ENCODE measurements at places on chromosomes 12 and 14. TPM values are rescaled to one million over a fixed set of nuclear protein-coding genes. Genes with fewer than 3 reads are reported as not detected.

DNA sequence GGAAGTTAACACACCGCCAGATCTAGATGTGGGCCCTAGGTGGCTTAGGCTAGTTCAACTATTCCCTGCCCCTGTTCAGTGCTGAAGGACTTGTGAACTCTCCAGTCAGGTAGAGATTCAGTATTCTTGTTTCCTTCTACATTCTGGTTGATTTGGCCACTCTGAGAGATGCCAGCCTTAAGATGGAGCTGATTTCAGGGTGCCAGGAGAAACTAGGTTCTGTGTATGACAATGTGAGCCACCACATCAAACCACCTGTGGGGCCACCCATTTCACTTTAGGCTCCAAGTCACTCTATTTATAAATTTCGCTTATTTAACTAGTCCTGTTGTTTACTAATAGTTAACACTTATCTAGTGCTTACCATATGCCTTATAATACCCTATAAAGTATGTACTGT, 26.0 kb downstream of the FRMD6 start:
- no peak for DNase-seq

DNA sequence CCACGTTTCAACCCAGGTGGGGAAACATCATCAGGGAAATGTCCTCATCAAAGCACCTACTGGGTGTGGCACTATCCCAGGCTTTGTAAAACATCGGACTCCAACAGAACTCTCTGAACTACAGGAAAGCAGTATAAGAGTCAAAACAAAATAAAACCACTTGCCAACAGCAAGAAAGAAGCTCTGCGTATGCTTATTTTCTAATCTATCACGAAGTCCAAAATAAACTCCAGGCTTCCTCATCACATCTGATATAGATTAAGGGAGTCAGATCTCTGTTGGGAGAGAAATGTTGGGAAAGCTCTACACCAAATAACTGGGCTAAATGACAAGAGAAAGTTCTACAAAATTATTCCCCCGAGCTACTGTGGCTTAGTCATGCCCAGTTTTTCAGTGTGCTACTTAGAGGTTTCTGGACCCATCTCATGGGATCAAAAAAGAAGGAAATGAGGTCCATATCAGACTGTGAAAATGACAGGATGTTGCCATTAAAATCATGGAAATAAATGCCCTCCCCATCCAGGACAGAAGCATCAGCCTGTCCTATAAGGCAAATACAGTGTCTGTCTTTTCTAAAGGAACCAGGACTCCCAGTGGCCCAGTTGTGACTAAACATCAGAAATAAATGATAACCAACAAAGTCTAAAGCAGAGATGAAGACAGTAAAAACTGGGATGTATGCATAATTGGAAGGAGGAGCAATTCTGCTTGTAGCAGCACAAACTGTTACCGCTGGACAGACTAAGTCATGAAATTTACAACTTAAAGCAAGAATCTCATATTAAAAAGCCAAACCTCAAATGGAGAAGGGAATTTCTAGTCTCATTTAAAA, 149.5 kb downstream of the STXBP6 start:
- no peak for DNase-seq

DNA sequence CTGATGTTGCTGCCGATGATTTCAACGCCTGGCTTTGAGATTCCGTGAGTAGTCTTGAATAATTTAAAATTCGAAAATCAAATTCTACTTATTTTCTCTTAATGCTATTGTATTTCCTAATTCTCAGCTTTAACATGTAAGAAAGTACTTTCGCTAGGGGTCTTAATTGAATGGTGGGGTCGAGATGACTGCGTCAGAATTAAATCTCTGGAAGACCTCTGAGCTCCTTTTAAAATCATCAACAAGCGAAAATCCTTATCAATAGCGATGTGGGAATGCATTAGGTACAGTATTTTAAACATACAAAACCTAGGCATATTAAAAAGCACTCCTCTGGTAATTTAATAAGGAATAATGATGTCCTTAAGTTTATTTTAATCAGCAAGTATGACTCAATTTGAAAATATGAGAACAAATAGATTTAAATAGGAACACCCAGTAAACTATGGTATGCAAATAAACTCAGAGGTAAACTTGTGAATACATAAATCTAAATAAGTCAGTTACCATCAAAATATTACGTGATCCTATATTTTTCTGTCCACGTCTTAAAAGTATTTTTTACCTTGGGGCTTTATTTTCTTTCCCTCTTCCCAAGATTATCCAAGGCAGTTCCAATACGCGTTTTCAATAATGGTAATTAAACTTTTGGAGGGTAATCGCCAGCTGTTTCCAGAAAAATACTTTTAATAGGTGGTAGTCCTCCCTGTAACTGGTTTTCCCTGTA, 1.4 kb downstream of the FOXA1 start:
- no peak for DNase-seq

DNA sequence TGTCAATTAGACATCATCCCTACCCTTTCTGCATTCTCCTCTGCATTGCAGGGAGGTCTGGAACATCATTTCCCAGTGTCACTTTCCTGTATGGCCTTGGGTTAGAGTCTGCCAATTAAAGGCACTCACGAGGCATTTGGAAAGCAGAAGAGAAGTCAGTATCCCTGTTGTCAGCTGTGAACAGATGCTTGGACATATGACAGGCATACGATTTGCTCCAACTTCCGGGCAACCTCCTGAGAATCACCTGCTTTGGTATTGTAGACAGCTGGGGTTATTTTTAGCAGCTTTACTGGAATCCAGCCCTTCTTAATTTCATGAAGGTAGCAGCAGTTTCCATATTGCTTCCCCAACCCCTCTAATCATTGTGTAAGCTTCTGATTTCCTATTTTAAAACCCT, 88.7 kb upstream of the DHRS4 start:
- no peak for DNase-seq

DNA sequence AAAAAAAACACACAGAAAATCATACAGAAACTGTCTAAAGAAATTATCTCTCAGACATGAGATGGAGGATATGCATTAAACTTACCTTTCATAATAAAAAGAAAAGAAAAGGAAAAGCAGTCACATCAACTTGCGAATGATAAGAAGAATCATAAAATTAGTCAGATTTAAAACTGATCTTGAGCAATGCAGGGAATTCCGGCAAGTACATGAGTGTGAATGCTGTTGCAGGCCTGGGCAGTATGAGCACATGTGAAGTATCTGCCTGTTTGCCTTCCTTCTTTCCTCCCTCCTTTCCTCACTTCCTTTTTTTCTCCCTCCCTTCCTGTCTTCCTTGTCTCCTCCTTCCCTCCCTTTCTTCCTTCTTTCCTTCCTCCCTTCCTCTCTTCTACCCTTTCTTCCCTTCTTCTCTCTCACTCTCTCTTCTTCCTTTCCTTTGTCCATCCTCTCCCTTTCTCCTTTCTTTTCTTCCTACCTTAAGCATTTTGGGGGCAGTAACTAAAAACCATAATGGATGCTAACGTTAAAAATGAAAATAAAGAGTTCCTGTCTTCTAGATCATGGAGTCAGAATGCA, 38.5 kb upstream of the SLC6A15 start:
- DNase-seq: no peak

DNA sequence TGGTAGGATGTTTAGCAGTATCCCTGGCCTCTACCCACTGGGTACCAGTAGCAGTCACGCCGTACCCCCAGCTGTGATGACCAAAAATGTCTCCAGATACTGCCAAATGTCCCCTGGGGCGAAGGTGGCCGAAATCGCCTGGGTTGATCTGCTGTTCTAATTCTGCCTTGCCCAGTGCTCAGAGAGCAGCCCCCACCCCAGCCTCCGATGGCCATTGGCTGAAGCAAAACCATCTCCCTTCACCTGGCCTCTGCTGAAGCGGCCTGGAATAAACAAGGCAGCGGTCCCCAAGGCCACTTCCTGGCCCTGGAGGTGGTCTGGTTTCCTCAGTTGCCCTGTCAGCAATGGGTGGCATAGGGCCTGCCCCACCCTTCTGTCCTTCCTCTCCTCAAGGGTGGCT, 298.4 kb downstream of the CACNA1C start:
- DNase-seq: no peak

DNA sequence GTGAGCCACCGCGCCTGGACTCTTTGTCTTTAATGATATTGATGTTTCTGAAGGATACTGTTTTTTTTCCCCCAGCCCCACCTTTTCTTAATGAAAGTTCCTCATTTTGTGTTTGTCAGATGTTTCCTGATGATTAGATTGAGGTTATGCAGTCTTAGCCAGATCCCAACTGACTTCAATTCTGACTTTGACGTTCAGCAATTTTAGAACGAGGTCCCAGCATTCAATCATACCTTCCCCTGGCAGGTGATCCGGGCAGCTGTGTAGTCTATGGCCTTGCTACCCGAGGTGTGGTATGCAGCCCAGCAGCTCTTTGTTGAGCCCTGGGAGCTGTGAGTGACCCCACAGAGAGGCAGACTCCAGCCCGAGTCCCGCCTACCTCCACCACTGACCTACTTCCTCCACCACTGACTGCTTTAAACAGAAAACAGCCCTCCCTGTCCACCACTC, 82.7 kb downstream of the LGMN start:
- DNase-seq: no peak

DNA sequence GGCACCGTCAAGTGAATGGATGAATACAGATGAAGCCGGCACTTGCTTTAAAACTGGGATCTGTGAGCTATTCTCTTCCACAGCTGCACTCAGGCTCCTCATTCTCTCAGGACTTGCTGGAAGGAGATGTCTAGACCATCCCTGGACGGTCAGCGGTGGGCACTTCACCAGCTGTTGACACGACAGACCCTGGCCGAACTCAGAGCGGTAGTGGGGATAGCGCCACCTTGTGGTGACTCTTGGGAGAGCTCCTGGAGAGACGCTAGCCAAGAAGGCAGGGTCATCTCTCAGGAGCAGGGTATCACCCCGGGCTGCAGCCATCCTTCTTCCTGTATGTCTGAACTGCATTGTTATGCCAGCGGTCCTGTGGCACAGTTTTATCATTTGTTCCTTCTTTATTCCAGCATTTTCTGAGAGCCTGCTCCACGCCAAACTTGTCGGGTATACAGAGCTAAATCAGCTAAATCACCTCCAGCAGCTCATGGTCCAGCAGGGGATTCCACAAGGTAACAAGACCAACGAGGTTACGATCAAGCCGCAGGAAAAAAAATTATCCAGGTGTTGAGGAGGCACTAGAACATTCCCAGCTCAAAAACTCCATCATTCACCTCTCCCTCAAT, 10.0 kb downstream of the WNT1 start:
- DNase-seq: peak; percentile 87

- DNase-seq: no peak
Measured at GRCh38 chr14:85762526-85762925, 232.6 kb downstream of the FLRT2 start.

DNA sequence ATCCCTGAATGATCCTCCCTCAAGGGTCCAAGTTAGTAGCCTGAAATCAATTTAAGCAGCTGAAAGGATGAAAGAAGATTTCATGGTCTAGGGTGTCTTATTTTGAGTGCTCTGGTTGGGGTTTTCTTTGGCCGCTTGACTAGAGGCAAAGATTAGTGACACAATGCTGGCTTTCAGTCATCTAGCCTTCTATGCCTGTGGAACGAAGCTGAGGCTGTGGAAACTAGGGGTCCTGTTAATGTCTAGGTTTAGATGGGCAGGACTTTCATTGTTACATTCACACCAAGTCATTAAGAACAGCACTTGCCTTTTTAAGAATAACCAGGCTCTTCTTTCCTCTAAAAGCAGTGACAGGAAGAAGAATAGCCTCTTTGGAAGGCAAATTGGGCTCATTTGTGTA, 253.8 kb upstream of the E2F7 start:
- no peak for DNase-seq

- DNase-seq: no peak
Measured at GRCh38 chr14:98444077-98444476, 827.9 kb downstream of the BCL11B start.

DNA sequence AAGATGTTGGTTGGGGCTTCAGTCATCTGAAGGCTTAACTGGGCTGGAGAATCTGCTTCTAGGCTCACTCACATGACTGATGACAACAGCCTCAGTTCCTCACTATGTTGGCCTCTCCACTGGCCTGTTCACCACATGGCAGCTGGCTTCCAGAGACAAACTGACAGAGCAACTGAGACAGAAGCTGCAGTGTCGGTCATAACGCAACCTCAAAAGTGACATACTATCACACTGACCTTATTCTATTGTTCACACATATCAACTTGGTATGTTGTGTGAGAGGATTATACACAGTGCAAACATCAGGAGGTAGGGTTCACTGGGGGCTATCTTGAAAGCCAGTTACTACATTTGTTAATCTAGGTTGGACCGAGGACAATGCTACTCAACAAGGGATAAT, 92.9 kb downstream of the PAWR start:
- no peak for DNase-seq

GRCh38 chr14:88556581-88556980, 1.8 kb upstream of the PTPN21 start:
- no peak for DNase-seq

DNA sequence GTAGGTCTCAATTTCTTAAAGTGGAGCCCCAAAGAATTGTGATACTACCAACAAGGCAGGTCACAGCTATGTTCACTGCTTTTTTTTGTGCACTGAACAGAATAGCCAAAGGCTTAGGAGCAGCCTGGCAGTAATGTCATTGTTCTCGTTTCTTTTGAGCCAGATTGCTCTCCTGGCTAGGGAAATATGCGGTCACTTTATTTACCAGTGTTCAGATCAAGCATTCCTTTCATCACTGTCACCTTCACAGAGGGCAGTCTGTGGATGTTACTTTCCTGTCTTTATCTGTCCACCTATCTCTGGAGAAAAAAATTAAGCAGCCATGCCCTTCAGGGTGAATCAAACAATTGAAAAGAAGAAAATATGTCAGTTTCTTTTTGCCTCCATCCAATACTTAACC, 159.6 kb downstream of the BTG1 start:
- no peak for DNase-seq

Gene MYO1A
- total RNA-seq: 0.11 TPM

Gene CLEC12A
- total RNA-seq: not detected

Gene COCH
- total RNA-seq: 33.7 TPM

Gene TMEM117
- total RNA-seq: 13.3 TPM

Gene ARHGEF25
- total RNA-seq: 0.87 TPM

Gene KRT1
- total RNA-seq: not detected

Gene DCAF11
- total RNA-seq: 103 TPM

Gene KRT83
- not detected for total RNA-seq

All from Karpas-422 (cell line).